ENCODE measurements at places on chromosomes 5 and 9. TPM values are rescaled to one million over a fixed set of nuclear protein-coding genes. Genes with fewer than 3 reads are reported as not detected.
A peak's percentile ranks its signal among the peaks of the same experiment; 100 is the strongest.

DNA sequence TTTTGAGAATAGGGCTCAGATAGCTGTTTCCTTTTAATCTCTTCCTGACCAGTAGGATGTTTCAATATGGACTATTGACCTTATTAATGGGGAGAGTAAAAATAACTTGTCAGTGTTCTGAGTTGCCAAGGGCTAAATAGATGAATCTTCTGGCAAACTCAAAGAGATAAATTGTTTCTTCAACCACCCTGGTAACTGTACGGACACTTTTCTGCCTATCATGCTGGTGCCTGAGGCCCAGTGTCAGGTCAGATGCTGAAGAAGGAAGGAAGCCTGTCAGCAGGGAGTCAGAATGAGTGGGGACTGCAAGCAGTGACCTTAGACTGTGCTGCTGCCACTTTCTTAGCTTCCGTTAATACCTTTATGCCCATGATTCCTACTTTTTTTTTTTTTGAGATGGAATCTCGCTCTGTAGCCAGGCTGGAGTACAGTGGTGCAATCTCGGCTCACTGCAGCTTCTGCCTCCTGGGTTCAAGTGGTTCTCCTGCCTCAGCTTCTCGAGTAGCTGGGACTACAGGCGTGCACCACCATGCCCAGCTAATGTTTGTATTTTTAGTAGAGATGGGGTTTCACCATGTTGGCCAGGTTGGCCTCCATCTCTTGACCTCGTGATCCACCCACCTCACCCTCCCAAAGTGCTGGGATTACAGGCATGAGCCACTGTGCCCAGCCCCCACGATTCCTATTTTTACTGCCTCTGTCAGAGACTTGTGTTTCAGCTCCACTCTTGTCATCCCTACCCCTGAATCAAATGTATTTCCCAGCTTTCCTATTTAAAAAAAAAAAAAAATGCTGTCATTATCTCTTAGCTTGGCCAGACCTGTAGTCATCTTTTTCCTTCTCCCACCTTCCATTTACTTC lies 33.7 kb downstream of the TGFBR1 start:
- no peak overlapping the region for H3K4me3 ChIP-seq
- H3K27ac ChIP-seq, result no peak overlapping the region
- H3K4me1 ChIP-seq, result peaks cover 25% of the 10 kb centered on the region

Gene EFNA5
- 37.7 TPM for total RNA-seq

Gene CXCL14
- 0.34 TPM for total RNA-seq

DNA sequence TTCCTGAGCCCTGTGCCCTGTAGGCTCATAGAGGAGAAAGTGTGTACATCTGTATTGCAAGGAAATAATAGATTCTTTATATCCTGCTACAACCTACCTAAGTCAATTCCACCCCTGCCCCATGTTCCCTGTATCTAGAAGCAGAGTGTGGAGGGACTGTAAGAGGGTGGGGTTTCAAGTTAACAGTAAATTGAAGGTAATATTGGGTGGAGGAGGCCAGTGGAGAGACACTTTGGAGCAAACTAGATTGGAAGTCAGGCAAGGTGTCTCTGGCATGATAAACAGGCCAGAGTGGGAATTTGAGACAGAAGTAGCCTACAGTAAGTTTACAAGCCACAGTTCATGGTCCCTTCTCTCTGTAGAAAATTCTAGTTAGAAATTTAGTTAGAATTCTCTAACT lies 2.3 kb upstream of the HEMGN start:
- no peaks in the 10 kb centered on the region for H3K4me1 ChIP-seq
- H3K4me3 ChIP-seq, result no peak overlapping the region
- DNase-seq, result no peak
- H3K27ac ChIP-seq, result no peak overlapping the region
- H3K27me3 ChIP-seq, result peaks cover 20% of the 10 kb centered on the region

- H3K27ac ChIP-seq, result no peak overlapping the region
- H3K36me3 ChIP-seq, result no peaks in the 10 kb centered on the region
- H3K4me1 ChIP-seq, result no peaks in the 10 kb centered on the region
- H3K27me3 ChIP-seq, result peaks cover 100% of the 10 kb centered on the region
- DNase-seq, result no peak
These were observed 26.4 kb downstream of the FOXD1 start for GRCh38 chr5:73422164-73422563.

GRCh38 chr5:68711293-68712200 lies 382.3 kb upstream of the SLC30A5 start:
- no peaks in the 10 kb centered on the region for H3K36me3 ChIP-seq
- no peak overlapping the region for H3K4me3 ChIP-seq
- peaks cover 20% of the 10 kb centered on the region for H3K4me1 ChIP-seq
- peak overlapping the region; percentile 34 for H3K27ac ChIP-seq
- DNase-seq, result no peak
- no peaks in the 10 kb centered on the region for H3K27me3 ChIP-seq

GRCh38 chr5:51383131-51384121 lies at the start of gene ISL1:
Gene ISL1 (plus strand): TSS chr5:51383448. CDS start chr5:51383672, 224 bp downstream.
- DNase-seq, result no peak
- H3K36me3 ChIP-seq, result no peaks in the 10 kb centered on the region
- H3K4me3 ChIP-seq, result peak within 1 kb of the TSS; percentile 39
- no peak within 1 kb of the TSS for H3K27ac ChIP-seq
- H3K4me1 ChIP-seq, result peaks cover 36% of the 10 kb centered on the region

Gene ORM2
- total RNA-seq, result not detected

Gene SNCB
- not detected for total RNA-seq

Gene PCDHA10
- total RNA-seq, result 0.02 TPM

DNA sequence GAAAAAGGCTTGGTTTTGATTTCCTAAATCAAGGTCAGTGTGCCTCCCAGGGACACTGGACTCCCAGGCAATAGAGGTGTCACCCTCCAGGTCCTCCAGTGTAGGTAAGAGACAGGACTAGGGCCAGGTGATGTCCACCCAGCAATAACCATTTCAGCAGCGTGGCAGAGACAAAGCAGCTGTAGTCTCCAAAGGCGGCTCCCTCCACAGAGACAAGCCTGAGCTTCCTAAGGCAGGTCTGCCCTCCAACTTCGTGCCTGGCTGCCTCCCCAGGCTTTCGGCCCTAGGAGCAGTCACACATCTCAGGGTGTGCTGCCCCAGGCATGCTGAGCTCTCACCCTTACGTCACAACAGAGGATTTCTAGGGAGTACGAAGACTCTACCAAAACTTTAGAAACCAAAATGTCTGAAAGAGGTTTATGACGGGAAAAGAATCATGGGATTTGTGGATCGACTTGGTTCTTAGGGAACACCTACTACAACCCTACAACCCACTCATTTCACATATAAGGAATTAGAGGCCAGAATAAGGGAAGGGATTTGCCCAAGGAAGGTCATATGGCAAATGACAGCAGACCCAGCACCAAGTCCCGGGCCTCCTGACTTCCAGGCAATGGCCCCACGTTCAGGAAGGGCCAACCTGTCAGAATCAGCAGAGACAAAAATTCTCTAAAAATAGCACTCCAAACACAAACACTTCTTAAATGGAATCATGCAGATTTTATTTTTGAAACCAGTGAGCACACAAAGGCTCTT lies 105.5 kb downstream of the KLHL3 start:
- H3K36me3 ChIP-seq, result peaks cover 23% of the 10 kb centered on the region
- H3K27me3 ChIP-seq, result no peaks in the 10 kb centered on the region
- H3K27ac ChIP-seq, result peak overlapping the region; percentile 71
- DNase-seq, result no peak
- peaks cover 25% of the 10 kb centered on the region for H3K4me1 ChIP-seq

DNA sequence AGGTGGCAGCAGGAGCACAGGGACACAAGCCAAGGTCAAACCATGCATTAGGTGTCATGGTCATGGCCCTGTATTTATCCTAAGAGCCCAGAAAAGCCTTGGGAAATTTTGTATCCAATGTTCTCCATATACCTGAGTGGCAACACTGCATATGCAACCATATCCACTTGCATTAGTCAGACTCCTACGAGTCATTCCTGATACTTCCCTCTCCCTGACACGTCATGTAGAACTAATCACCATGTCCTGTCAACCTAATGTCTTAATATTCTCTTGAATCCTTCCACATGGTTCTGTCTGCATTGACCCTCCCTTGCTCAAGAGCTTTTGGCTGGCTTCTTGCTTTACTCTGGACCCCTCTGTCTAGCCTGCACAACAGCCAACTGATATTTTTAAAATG lies 9.4 kb downstream of the SCGB3A2 start:
- no peak overlapping the region for H3K4me3 ChIP-seq
- no peaks in the 10 kb centered on the region for H3K36me3 ChIP-seq
- peaks cover 4% of the 10 kb centered on the region for H3K4me1 ChIP-seq
- no peaks in the 10 kb centered on the region for H3K27me3 ChIP-seq

GRCh38 chr5:176588297-176588696 lies 21.7 kb downstream of the GPRIN1 start:
- no peak for DNase-seq
- H3K4me1 ChIP-seq, result no peaks in the 10 kb centered on the region
- H3K4me3 ChIP-seq, result no peak overlapping the region
- no peaks in the 10 kb centered on the region for H3K27me3 ChIP-seq
- H3K36me3 ChIP-seq, result no peaks in the 10 kb centered on the region

- no peaks in the 10 kb centered on the region for H3K27me3 ChIP-seq
- H3K4me1 ChIP-seq, result no peaks in the 10 kb centered on the region
- DNase-seq, result no peak
- H3K4me3 ChIP-seq, result no peak overlapping the region
- H3K27ac ChIP-seq, result no peak overlapping the region
These were observed 7.4 kb upstream of the ADAM19 start for GRCh38 chr5:157582731-157583620.

DNA sequence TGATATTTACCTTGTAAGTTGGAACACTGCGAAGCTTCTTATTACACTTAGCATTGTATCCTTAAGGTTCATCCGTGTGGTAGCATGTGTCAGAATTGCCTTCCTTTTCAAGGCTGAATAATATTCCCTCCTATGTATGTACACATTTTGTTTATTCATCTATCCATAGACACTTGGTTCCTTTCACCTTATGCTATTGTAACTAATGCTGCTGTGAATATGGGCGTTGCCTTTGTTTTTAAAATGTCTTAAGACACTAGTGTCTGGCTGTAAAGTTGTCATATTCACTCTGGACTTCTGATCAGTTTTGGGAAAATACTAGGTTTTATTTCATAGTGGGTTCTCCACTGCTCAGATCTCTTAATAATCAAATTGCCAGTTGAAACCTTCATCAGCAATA lies 383.3 kb upstream of the PRR16 start:
- no peaks in the 10 kb centered on the region for H3K36me3 ChIP-seq
- H3K27me3 ChIP-seq, result no peaks in the 10 kb centered on the region
- no peak overlapping the region for H3K27ac ChIP-seq
- H3K4me3 ChIP-seq, result no peak overlapping the region
- no peaks in the 10 kb centered on the region for H3K4me1 ChIP-seq

- no peak for DNase-seq
- H3K36me3 ChIP-seq, result no peaks in the 10 kb centered on the region
- no peak overlapping the region for H3K4me3 ChIP-seq
- H3K27ac ChIP-seq, result peak overlapping the region; percentile 98
These were observed 6.4 kb downstream of the NEURL1B start for GRCh38 chr5:172647352-172648012.

Gene GPR150
- 0.10 TPM for total RNA-seq

- H3K4me3 ChIP-seq, result no peak overlapping the region
- no peaks in the 10 kb centered on the region for H3K36me3 ChIP-seq
- no peaks in the 10 kb centered on the region for H3K27me3 ChIP-seq
- H3K4me1 ChIP-seq, result no peaks in the 10 kb centered on the region
- no peak overlapping the region for H3K27ac ChIP-seq
- DNase-seq, result no peak
These were observed 173.3 kb downstream of the SPATA31D1 start for GRCh38 chr9:82161876-82162275.

- H3K4me1 ChIP-seq, result no peaks in the 10 kb centered on the region
- H3K36me3 ChIP-seq, result no peaks in the 10 kb centered on the region
- H3K27ac ChIP-seq, result no peak overlapping the region
- no peak overlapping the region for H3K4me3 ChIP-seq
- DNase-seq, result no peak
These were observed 189.2 kb downstream of the IRX1 start for GRCh38 chr5:3784854-3785253.

GRCh38 chr9:99057665-99058625 lies 47.0 kb upstream of the TGFBR1 start:
- H3K27me3 ChIP-seq, result no peaks in the 10 kb centered on the region
- no peak overlapping the region for H3K27ac ChIP-seq
- peaks cover 13% of the 10 kb centered on the region for H3K4me1 ChIP-seq
- no peak for DNase-seq

DNA sequence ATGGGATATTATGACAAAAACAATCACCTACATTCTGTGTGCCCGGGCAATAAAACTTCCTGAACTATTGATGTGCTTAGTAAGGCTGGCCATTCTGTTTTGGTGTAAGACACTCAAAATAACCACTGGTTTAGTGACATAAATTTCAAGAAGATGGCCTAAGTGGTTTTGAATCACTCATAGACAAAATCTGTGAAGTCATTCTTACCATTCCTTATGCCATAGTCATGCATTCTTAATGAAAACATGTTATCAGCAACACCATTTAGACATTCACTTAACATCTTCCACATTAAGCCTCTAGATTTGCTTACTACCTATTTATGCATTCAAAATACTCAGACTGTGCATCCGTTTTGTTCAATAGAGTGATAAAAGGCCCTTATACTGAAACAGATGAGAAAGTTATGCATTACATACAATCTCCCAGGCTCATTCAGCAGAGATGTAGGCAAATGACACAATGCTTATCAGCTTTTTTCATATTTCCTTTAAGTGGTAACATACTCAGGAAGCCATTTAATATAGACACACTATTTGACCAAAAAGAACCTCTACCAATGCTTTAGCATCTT lies 848.8 kb upstream of the DMAC1 start:
- H3K4me1 ChIP-seq, result peaks cover 18% of the 10 kb centered on the region
- no peaks in the 10 kb centered on the region for H3K27me3 ChIP-seq
- no peak for DNase-seq
- no peaks in the 10 kb centered on the region for H3K36me3 ChIP-seq

Gene PDE6A
- not detected for total RNA-seq

DNA sequence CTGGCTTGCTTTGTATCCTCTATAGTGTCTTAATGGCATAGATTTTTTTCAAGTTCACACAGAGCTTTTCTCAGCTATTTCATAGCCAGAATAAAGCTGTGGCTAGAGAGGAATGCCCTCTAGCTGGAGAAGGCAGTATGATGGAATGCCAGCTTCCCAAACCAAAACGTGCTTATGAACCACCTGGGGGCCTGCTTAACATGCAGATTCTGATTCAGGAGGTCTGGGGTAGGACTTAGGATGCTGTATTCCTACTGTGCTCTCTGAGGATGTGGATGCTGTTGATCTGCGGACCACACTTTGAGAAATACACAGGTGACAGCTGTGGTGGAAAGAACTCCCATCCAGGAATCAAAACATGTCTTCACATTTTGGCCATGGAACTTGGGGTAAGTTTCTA lies 49.9 kb upstream of the DPYSL3 start:
- no peak for DNase-seq
- H3K4me3 ChIP-seq, result no peak overlapping the region
- H3K27ac ChIP-seq, result no peak overlapping the region
- peaks cover 9% of the 10 kb centered on the region for H3K4me1 ChIP-seq
- H3K36me3 ChIP-seq, result no peaks in the 10 kb centered on the region
- H3K27me3 ChIP-seq, result no peaks in the 10 kb centered on the region

DNA sequence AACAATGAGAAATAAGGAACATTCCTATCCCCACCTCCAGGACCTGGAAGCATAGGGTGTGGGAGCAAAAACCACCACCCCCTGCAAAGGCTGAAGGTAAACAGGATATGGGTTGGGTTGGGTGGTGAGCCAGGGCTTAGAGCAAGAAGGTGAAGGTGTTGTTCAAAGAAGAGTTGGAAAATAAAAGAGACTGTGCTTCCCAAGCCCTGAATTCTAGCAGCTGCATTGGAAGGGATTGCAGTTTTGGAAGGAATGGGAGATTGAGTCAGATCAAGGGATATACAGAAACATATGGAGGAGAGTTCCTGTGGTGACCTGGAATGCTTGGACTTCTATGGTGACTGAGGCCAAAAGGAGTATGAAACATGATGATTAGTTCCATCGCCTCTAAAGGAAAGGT lies 24.7 kb upstream of the MTAP start:
- no peak overlapping the region for H3K27ac ChIP-seq
- no peaks in the 10 kb centered on the region for H3K4me1 ChIP-seq
- no peak for DNase-seq
- no peaks in the 10 kb centered on the region for H3K36me3 ChIP-seq
- H3K27me3 ChIP-seq, result peaks cover 5% of the 10 kb centered on the region

Gene CNTNAP3
- total RNA-seq, result 5.6 TPM

Data from heart right ventricle (tissue), 16 donors.